ENCODE measurements at places on chromosomes 1 and 21.

GRCh38 chr1:4128616-4129015, 228.5 kb upstream of the C1orf174 start:
- no peak for DNase-seq

DNA sequence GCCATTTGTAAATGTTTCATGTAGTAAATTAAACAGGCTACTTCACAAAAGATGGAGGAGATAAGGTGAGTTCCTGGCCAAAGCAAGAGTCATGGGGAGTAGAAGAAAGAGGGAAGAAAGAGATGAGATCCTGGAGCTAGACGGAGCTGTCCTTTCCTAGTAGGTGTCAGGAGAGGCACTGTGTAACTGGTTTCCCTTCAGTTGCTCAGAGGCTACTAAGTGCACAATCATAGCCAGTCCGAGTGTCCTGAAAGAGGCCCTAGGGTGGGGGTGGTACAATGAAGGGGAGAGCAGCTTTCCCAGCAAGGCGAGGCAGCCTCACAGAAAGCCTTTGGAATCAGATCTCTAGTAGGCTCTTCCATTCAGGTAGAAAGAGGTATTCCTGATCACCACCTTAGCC, 390.9 kb downstream of the KCNH1 start:
- no peak for DNase-seq

GRCh38 chr1:162725301-162725837, 65.1 kb upstream of the HSD17B7 start:
- DNase-seq: no peak

GRCh38 chr21:35256468-35256988, 207.4 kb upstream of the RUNX1 start:
- no peak for DNase-seq

GRCh38 chr1:205775717-205776056, 405 bp upstream of the RAB29 start:
- no peak for DNase-seq

GRCh38 chr1:18750600-18750999, 108.9 kb downstream of the TAS1R2 start:
- no peak for DNase-seq

- DNase-seq: no peak
Measured at GRCh38 chr1:156198831-156199349, 5.0 kb downstream of the SLC25A44 start.

DNA sequence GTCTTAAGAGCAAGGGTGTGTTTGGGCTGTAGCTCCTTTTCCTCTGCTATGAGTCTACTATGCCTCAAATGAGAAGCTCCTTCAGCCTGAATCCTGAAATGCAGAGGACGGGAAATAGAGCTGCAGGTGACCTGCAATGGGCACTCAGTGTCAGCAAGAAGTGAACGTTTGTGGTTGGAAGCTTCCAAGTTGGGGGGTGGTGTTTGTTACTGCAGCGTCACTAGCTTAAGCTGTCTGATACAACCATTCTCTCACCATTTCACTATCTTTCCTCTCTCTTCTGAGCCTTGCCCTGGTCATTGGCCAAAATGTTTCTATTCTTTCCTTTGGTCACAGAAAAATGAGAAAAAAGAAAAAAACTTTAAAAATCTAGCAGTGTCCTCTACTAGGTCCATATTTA, 19.4 kb downstream of the TRIM67 start:
- no peak for DNase-seq

GRCh38 chr1:155188268-155188667, 14.6 kb downstream of the TRIM46 start:
- no peak for DNase-seq

DNA sequence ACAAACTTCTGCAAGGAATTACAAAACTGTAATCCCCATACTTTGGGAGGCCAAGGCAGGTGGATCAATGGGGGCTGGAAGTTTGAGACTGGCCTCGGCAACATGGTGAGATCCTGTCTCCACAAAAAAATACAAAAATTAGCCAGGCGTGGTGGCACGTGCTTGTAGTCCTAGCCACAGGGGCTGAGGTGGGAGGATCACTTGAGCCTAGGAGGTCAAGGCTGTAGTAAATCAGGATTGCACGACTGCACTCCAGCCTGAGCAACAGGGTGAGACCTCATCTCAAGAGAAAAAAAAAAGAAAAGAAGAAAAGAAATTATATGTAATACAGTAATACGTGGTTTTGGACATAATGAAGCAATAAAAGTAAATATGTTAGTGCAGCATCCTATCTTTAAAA, 138.2 kb downstream of the COP1 start:
- DNase-seq: no peak

DNA sequence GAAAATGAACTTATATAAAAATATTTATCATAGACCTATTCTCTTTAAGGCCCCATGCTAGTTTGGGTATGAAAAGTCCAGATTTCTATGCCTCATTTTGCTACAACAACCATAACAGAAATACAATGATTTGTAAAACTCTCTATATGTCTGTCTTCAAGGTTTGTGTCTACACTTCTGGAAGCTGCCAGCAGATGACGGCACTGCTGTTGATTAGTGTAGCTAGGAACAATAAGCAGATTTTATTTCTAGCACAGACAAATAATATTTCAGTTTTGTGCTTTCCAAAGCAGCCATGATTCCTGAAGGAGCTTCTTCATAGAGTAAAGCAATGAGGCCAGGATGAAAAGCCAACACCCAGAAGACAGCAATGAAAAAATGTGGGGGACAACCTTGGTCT, 779.6 kb upstream of the ADGRL2 start:
- DNase-seq: no peak

DNA sequence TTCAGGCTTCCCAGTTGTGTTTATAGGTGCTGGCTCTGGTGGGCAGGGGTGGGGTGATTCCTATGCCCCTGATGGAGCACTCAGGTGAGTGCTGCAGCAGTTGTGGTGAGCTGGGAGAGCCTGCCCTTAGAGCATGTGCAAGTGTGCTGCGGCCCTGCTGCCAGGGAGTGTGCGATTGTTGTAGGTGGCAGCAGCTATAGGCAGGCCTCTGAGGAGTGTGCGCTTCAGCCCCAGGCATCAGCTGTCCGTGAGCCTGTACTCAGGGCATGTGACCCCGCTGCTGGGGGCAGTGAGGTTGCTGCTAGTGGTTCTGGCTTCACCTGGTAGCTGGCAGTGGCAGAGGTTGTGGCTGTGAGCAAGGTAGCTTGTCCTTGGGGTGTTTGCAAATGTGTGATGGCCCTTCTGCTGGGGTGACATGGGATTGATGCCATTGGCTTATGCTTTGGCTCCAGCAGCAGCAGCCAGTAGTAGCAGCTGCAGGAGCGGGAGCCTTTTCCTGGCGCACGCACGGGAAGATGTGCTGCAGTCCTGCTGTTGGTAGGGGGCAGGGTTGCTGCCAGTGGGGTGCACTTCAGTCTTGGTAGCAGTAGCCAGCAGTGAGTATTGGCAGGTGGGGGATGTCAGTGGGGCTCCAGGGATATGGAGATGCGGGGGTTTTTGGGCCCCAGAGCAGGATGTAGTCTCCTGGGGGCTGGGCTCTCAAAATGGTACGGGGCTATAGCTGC, 37.7 kb downstream of the SYCP1 start:
- DNase-seq: no peak

GRCh38 chr1:210049616-210050015, 111.6 kb downstream of the SYT14 start:
- no peak for DNase-seq

GRCh38 chr1:155226910-155227260, 18.4 kb downstream of the MTX1 start:
- no peak for DNase-seq
